ENCODE measurements at places on chromosomes 12 and 14.

GRCh38 chr12:93178154-93178878, 199.4 kb upstream of the NUDT4 start:
- DNase-seq, result no peak

DNA sequence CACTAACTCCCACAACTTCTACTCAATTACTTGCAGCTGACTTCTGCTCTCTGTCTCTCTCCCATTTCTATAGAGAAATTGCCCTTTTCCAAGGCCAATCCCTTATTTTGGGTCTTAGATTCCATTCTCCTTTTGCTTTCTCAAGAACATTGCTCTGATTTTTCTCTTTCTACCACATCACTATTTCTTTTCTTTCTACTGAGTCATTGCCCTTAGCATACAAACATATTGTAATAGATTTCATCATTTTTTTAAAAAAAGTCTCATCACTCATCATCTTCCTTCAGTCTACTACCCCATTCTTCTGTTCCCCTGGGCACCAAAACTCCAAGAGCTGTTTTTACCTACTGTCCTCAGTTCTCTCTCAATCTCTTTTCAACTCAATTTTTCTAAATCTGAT, 4.4 kb upstream of the KCNA1 start:
- no peak for DNase-seq

GRCh38 chr12:111156304-111156703, 212.6 kb downstream of the PHETA1 start:
- DNase-seq, result no peak

- no peak for DNase-seq
These were observed 61.5 kb upstream of the EGLN3 start for GRCh38 chr14:34012369-34012768.

- no peak for DNase-seq
These were observed 191.5 kb upstream of the CAND1 start for GRCh38 chr12:67077617-67078016.

- no peak for DNase-seq
These were observed 169.0 kb upstream of the RTL1 start for GRCh38 chr14:101072531-101072930.

DNA sequence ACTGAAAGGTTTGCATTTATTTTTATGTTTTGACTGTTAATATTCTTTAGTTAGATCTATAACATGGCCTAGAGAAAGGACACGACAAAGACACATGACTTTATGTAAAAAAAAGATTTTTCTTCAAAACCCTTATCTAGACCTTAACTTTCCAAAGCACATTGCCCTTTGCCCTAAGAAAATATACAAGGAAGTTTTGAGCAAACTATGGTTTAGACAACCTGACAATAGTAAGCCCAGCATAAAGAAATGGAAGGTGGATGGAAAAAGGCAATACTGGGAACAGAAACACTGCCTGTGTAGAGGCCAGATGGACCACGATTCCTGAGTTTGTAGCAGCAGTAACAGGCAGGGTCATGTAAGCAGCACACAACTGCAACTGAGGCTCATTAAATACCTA, 724.0 kb downstream of the GALC start:
- no peak for DNase-seq

GRCh38 chr12:124294780-124295341, at the start of gene RFLNA:
RFLNA (plus strand) TSS chr12:124295093; CDS start chr12:124295430, 337 bp downstream.
- DNase-seq, result no peak

DNA sequence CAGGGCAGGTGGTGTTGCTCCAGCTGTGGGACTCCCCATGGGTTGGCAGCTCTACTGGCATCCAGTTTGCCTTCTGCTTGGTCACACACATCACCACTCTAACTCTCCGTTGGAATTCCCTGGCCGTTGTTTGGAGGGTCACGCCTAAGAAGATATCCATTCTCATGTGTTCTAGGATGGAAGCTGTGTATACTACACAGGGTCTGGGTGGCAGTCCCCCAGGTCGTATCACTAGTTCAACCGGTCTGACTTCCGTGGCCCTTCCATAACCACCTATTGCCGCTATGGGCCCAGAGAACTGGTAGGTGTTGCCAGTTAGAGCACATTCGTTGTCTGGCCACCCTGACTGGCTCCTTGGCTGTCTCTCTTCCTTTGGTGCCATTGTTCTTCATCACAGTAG, 456.3 kb downstream of the TMEM121 start:
- no peak for DNase-seq

Measured in hematopoietic multipotent progenitor cell treated with erythropoietin and hydrocortisone succinate and interleukin-3 and kit ligand, for 17 days (in vitro differentiated cells).